ENCODE measurements at places on chromosomes 2 and 18.
A peak's percentile ranks its signal among the peaks of the same experiment; 100 is the strongest.

GRCh38 chr2:238908960-238909951, 61.4 kb downstream of the TWIST2 start:
- DNase-seq, result no peak

GRCh38 chr2:217289907-217290280, 430.0 kb upstream of the TNP1 start:
- no peak for DNase-seq

- DNase-seq, result no peak
Measured at GRCh38 chr2:135586148-135586547, 54.9 kb downstream of the R3HDM1 start.

DNA sequence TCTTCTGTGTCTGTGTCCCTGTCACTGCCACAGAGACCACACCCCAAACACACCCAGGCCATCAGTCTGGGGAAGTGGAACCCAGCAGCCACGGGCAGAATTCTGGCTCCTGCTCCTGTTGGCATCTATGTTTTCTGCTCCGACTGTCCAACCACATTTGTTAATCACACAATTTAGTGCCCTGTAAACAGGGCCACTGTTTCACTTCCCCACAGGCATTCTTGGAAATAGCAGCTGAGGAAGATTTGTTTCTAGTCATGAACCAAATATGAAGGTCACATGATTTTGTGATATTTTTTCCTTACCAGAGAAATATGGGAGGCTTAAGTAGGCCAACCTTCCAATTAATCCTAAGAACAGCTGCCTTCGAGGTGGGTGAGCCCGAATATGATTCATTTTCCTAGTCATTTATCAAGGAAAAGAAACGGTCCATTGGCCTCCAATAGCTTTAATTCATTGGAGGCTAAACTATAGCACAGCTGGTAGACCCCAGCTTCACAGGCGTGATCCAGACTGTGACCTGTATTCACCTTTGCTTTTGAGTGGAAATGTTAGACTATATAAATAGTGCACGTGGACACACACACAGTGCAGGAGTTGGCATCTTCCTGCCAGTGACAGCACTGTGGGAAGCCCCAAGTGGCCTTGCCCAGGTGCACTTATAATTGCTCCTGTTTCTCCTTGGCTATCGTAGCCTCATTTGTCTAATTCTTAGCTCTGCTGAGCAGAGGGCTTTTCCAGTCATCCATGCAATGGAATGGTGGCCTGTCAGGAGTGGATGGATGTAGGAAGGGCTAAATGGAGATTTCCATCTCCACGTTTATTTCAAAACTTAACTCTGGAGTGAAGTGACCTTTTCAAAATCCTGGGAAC, 267.9 kb downstream of the LPIN1 start:
- DNase-seq, result no peak

- no peak for DNase-seq
Measured at GRCh38 chr2:161576421-161576820, 47.8 kb upstream of the SLC4A10 start.

DNA sequence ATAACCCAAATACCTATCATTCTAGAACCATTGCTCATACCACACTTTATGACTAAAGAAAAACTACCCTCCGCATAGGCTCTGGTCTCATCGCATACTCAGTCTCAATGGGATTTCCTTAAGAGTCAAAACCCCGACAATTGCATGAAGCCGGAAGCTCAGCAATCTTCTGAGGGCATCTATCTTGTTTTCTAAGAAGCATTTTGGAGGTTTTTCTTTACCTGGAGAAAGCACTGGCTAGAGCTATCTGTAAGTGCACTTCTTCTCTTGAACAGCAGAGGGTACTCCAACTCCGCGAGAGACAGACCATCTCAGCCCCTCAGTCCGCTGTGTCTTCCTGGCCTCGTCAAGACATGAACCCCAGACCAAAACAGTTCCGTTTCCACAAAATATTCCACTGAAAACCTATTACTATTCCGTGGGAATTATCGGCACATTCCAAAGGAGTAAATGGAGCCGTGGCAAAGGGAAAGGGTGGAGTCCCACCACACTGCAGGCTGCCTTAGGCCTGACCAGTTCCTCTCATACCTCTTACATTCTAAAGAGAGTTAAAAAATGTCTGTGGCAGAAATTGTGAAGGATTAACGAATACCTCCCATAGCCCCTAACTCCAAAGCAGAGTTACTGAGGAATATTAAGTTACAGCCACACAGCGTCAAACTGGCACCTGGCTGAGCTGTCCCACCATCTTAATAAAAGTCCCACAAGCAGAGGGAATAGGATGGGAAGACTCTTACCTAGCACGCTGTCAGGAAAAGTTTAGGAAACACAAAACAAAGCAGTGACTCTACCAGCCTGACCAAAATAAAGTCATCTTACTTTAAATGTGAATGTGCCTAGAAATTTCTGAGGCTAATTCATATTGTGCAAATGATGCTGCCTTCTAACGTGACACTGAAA, 325.6 kb upstream of the VRK2 start:
- peak; percentile 17 for DNase-seq

DNA sequence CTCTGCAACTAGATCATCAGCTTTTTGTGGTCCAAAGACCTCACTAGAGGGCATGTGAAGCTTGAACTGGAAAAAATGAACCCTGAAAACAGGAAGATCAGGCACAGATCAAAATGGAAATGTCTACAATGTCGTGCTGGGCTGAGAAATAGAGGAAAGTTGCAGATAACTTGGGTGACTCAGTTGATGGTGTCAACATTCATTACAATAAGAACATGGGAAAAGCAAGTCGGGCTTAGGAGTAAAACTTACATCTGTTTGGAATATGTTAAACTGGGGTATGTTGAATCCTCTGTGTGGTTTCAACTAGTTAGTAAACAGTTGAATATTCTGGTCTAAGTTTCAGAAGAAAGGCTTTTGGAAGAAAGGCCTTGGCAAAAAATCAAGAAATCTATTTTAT, 940.4 kb downstream of the ERBB4 start:
- no peak for DNase-seq

- DNase-seq, result no peak
Measured at GRCh38 chr2:181836583-181836982, 54.9 kb upstream of the ITPRID2 start.

DNA sequence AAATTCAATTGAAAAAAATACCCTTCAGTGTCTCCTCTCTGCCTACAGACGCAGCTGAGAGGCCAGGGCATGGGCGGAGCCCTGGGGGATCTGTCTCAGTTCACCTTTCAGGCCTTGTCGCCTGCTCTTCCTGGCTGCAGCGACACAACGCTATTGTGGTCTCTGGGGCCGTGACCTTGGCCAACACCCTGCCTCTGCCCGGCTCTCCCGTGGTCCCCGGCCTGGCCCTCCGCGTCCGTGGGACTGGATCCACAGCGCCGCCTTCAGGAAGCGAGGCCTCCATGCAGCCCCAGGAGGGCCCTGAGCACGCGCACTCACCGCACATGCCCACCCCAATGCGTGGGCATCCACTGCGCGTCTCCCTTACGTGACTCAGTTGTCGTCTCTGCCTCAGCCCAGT, 81.1 kb downstream of the MRPS9 start:
- no peak for DNase-seq

- DNase-seq, result no peak
Measured at GRCh38 chr2:238999291-238999741, 151.4 kb downstream of the TWIST2 start.

DNA sequence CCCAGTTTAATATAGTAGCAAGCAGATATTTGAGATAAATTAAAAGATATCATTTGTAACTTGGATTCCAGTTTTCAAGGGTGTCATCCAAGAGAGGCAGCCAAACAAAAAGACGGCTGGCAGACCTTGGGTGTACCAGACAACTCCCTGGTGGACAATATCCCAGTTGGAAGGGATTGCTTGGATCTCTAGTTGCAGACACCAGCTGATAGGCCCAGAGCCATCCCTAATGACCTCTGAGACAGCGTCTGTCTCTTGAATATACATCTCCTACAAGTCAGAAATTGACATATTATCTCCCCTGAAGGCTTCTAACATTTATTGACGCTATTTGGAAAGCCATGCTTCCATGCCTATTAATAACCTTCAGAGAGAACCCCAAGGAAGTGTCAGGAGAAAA, 67.7 kb downstream of the ACVR1 start:
- no peak for DNase-seq

GRCh38 chr2:197560146-197560665, 44.3 kb downstream of the MOB4 start:
- DNase-seq, result no peak

DNA sequence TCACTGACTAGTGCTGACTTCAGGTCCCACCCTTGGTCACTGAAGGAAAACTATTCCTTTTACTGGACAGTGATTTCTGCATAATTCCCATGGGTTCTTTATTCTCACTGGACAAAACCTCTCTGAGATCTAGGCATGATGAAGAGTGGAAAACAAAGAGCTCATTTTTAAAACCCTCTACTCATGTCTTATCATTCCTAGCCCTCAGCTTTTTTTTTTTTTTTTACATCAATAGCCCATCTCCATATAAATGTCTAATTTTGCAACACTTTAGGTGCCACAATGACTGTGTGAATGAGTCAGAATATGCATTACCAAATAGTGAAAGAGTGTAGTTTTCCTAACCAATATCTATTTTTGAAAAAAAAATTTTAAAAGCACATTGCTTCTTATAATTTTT, 74.8 kb downstream of the TCF4 start:
- no peak for DNase-seq

GRCh38 chr18:49212819-49213218, 247.6 kb downstream of the DYM start:
- DNase-seq, result no peak

GRCh38 chr18:11868230-11868629, 17.0 kb downstream of the CHMP1B start:
- DNase-seq, result no peak

DNA sequence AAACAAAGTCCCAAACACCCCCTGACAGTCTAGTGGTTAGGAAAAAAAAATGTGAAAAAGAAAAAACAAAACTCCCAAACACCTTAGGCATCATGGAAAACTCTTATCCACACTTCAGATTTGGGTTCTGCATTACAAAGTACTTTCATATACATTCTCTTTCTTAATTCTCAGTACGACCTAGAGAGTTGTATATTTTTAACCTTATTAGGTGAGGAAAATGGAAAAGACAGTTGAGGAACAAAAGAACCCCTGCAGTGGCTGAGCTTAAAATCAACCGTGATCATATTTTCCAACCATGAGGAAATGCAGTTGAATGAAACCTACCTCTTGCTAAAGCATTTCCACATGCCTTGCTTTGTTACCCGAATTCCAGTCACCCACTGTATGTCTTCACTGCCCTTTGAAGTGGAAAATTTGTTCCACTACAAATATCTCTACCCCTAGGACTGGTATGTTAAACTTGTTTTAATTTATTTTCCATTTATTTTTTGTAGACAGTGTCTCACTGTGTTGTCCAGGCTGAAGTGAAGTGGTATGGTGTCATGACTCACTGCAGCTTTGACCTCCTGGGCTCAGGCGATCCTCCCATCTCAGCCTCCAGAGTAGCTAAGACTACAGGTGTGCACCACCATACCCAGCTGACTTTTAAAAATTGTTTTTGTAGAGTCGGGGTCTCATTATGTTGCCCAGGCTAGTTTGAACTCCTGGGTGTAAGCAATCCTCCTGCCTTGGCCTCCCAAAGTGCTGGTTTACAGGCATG, 56.9 kb upstream of the LPIN2 start:
- DNase-seq, result no peak

DNA sequence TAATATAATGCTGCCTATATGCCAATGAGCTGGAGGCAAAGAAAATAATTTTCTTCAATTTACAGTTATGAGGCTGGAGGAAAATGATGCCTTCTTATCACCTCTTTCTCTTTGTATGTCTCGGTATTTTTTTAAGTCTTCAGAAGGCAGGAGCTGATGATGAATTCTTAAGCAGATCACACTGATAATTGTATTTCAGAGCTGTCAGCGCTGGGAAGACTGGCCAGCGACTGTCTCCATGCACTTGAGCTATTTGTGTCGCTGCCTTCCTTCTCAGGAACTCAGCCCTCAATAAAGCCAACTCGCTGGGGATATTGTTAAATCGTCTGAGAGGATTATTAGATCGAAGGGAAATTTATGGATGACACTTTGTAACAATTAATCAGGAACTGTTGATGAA, 40.3 kb downstream of the PTGR3 start:
- DNase-seq, result no peak

- no peak for DNase-seq
Measured at GRCh38 chr2:61662990-61663389, 124.8 kb upstream of the XPO1 start.

DNA sequence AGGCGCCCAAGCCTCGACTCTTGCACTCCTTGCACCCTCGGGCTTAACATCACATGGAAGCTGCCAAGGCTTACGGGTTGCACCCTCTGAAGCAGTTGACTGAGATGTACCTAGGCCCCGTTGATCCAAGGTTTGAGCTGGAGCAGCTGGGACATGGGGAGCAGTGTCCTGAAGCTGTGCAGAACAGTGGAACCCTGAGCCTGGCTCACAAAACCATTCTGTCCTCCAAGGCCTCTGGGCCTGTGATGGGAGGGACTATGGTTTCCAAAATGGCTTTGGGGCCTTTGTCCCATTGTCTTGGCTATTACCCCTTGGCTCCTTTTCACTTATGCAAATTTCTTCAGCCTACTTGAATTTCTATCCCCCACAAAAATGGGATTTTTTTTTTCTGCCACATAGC, 454.0 kb downstream of the PIK3C3 start:
- DNase-seq, result no peak

GRCh38 chr2:118322406-118322805, 234.1 kb downstream of the INSIG2 start:
- DNase-seq, result no peak

DNA sequence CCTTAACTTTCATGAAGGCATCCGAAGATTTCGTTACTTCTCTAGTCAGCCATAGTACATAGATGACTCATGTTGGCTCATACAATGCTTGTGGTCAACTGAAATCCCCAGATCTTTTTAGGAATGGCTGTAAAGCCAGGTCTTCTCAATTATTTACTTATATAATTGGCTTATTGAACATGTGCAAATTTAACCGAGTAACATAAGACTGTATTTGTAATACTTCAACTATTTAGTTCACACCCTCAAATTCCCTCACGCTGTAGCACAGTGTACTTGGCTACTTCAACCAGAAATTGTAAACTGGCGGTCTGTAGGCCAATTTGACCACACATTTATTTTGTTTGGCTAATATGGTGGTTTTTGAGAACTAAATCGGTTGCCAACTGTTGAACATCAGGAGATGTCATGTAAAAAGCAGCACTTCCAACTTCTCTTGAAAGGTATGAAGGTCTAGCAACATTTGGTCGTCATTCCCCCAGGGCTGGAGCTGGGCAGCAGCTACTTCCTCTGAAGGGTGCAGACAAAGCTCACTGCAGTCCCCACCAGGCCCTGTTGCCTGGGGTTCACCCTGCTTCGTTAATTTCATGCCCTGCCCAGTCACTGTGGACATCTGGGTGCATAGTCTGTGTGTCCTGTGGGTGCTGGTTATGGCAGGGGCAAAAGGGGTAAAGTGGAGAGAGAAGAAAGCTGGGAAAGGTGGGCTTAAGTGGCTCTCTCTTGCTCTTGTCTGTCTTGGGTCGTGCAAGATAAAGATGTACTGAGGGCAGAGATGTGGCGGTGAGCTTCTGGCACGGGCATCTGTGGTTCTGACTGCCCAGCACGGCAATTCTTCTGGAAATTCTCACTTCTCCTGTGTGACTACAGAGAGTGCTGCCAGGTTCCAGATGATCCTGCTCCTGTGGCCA, 3.2 kb upstream of the SH3RF3 start:
- DNase-seq, result no peak

- no peak for DNase-seq
Measured at GRCh38 chr2:27932396-27932795, 41.9 kb downstream of the BABAM2 start.

GRCh38 chr2:183001948-183002347, 36.3 kb downstream of the NCKAP1 start:
- DNase-seq, result no peak

GRCh38 chr2:190794377-190794776, 86.2 kb upstream of the GLS start:
- no peak for DNase-seq

- DNase-seq, result no peak
Measured at GRCh38 chr18:21897811-21898210, 157.2 kb downstream of the MIB1 start.

Measured in activated T-cell treated with anti-CD3 and anti-CD28 coated beads, Interleukin-2, amount 50 U/mL, for 1 hour (primary cell).